Esophagus squamous epithelium (tissue), 5 donors: ENCODE measurements at places on chromosomes 2 and 18. TPM values are rescaled to one million over a fixed set of nuclear protein-coding genes. Genes with fewer than 3 reads are reported as not detected.

SFXN5 gene
- total RNA-seq = 4.2 TPM

DNA sequence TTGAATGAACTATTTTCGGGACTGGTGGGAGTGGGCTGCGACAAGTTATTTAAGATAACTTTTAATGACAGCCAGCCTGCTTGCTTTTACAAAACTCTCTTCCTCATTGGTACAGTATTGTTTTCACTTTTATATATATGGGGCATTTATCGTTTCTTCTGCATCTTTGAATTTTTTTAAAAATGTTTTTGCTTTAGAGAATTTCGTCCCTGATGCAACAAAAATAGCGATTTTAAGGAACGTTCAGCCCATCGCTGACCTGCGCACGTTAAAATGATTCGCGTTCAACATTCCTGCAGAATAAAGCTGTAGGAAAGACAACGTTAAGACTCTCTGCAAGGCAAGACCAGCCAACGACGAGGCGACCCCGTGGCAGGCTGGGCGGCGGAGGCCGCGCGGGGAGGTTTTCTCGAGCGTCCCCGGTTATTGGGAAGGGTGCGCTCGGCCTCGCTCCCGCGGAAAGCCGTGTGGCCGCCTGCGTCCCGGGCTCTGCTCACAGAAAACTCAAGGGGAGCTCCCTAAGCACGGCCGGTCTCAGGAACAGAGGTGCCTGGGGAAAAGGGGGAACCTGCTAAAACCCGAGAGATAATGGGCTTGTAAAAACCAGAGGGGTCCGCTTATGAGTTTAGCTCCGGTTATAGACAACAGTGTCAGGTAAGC, 3.0 kb downstream of the PAX8 start:
- DNase-seq = no peak
- H3K4me1 ChIP-seq = peaks cover 27% of the 10 kb centered on the region
- H3K4me3 ChIP-seq = no peak overlapping the region
- no peak overlapping the region for H3K27ac ChIP-seq

DNA sequence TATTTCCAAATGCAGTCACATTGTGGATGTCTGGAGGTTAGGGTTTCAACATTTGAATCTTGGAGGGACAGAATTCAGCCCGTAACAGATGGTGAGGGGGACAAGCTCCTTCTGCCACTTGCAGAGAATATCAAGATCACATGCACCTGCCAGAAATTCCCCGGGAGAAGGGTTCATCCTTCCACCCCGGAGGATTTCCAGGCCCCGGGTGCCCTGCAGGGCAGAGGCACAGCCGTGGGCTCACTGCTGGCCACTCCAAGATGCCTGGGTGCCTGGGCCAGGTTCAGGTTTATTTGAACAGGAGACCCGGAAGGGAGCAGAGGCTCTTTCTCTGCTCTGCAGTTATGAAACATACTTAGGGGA, 38.2 kb upstream of the MGAT4A start:
- H3K27me3 ChIP-seq = no peaks in the 10 kb centered on the region
- H3K36me3 ChIP-seq = no peaks in the 10 kb centered on the region
- peaks cover 23% of the 10 kb centered on the region for H3K4me1 ChIP-seq
- no peak for DNase-seq
- no peak overlapping the region for H3K4me3 ChIP-seq

- DNase-seq = no peak
- H3K36me3 ChIP-seq = no peaks in the 10 kb centered on the region
- H3K4me1 ChIP-seq = no peaks in the 10 kb centered on the region
These were observed 37.1 kb upstream of the FEZ2 start for GRCh38 chr2:36634981-36635597.

DNA sequence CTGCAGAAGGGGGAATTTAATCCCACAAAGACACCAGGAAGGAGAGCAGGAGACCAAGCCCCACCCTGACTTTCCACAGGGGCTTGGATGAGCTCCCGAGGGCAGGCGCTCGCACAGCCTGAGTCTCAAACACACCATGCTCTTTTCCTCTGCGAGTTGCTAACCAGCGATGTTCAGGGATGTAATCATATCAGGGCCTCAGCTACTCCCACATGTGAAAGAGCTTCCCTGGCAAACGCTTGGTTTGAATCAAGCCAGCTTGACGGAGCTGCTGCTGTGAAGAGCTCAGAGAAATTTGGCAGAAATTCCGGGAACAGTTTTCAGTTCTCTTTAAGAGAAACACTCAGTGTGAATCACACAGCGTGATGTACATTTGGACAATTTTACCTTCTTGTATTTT, 385.8 kb downstream of the GALR1 start:
- H3K4me1 ChIP-seq = peaks cover 4% of the 10 kb centered on the region
- DNase-seq = no peak
- no peak overlapping the region for H3K4me3 ChIP-seq
